ENCODE measurements at places on chromosomes 6 and 20.

GRCh38 chr6:47188588-47189021 is 121.1 kb downstream of the TNFRSF21 start:
- peak; percentile 56 for DNase-seq

- DNase-seq, result no peak
Observed at GRCh38 chr20:62860924-62861691, 514 bp downstream of the TCFL5 start.

DNA sequence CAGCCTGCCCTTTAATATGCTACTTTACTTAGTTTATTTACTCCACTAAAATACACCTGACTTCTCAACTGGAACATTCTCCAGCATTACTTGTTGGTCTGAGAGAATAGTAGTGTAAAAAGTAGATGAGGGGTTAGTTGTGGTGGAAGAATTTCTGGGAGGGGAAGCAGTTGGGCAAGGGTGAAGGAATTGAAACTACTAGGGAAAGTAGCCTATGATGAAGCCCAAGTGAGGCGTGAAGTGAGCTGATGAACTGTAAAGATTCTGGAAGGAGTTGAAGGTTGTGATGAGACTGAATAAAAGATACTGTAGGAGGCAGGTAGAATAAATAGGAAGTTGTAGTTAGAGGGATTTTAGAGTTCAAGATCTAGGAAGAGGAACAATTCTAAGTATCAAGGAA is 72.5 kb downstream of the ITCH start:
- DNase-seq, result no peak

- DNase-seq, result no peak
Observed at GRCh38 chr6:101733899-101734298, 340.4 kb downstream of the GRIK2 start.

- peak; percentile 48 for DNase-seq
Observed at GRCh38 chr6:129750360-129750759, 40.4 kb upstream of the ARHGAP18 start.

GRCh38 chr6:125810445-125810844 is 19.7 kb downstream of the NCOA7 start:
- no peak for DNase-seq

DNA sequence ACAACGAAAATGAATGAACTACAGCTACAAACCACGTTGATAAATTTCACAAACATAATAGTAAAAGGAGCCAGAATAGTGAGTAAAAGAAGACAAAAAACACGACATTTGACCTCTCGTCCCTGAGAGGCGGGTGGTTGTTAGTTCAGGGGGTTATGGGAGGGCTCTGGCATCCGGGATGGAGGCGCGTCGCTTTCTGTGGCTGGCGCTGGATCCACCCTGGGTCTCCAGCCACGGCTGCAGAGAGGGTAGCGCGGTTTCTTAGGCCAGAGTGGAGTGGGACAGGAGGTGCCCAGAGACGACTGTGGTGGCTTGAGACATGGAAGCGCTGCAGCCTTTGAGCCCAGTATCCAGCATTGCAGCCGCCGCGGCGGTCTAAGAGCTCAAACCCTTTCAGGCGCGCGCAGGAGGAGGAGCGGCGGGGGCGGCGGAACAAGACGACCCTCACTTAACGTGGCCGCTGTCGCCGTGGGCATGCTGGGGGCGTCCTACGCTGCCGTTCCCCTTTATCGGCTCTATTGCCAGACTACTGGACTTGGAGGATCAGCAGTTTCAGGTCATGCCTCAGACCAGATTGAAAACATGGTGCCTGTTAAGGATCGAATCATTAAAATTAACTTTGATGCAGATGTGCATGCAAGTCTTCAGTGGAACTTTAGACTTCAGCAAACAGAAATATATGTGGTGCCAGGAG is 3.7 kb upstream of the ZSCAN23 start:
- DNase-seq, result peak; percentile 4

- no peak for DNase-seq
Observed at GRCh38 chr20:764255-764654, 4.0 kb downstream of the SLC52A3 start.

DNA sequence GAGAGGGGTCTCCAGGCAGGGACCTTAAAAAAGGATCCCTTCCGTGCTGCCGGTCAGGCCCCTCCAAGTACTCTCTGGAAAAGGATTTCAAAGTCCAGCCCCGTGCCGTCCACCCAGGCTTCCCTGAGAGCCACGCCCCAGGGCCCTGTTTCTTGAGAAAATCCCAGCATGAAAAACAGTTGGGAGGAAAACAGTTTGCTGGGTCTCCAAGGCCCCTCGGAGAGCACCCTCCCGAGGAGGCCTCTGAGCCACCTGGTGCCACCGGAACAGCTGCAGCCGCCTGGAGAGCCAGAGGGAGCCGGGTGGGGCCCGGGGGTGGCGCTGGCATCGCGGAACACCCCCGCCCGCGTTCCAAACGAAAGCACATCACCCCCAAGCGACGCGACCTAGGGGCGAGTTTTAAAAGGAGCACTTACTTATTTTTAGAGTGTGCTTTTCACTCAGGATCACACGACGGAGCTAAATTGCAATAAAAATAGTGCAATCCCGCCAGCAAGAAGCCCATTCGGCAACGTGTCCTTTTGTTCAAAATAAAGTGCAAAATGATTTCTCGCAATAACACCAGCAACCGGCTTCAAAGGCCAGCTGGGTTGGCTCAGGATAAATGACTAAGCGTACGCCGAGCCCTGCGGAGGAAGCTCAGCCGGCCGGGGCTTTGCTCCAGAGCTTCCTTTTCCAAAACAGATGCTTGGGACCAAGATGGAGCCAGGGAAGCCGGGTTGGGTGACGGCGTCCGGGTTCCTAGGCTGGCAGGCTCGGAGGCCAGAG is 64.2 kb downstream of the YTHDF1 start:
- DNase-seq, result peak; percentile 32

DNA sequence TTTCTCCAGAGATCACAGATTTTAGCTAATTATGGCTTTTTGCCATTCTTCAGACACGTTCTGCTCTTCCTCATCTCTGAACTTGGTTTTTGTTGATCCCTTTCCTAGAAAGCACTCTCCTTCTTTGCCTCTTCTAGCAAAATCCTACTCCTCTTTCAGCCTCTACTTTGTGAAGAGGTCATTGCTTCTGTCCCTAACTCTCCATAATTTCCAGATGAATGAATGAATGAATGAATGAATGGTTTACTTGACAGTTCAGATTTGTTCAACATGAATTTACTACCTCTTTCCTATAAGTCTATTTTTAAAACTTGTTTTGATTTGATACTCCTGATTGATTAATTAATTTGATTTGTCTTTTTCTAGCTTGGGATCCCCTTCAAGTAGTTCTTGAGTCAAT is 94.0 kb upstream of the IFNGR1 start:
- DNase-seq, result no peak

GRCh38 chr6:90156861-90157260 is 139.8 kb downstream of the BACH2 start:
- DNase-seq, result no peak

GRCh38 chr6:145887969-145888368 is 73.4 kb upstream of the FBXO30 start:
- DNase-seq, result peak; percentile 31

DNA sequence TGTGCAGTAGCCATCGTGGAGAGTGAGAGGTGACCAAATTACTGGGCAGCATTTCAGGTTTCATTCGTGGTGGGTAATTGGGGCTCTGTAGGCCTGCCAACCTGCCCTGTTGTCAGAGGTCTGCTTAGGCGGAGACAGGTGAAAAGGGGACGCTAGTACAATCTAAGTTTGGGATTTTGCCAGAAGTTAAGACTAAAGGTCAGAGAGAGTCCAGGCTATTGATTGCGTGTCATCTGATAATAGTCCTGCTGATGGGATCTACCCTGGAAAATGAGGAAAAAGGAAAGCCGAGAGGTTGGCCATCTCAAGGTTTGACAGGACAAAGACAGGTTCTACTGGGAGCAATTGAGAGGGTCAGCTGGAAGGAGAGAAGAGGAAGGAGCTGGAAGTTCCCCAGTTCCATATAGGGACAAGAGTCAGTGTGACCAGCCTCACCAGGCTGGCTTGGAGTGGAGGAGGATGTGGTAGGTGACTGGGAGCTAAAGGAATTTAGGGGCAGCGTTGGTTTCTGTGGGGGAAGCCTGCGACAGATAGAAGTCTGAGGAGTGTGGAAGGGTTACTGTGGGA is 10.9 kb downstream of the ARFGEF2 start:
- peak; percentile 23 for DNase-seq

- peak; percentile 30 for DNase-seq
Observed at GRCh38 chr6:113758826-113759574, 98.1 kb upstream of the MARCKS start.

DNA sequence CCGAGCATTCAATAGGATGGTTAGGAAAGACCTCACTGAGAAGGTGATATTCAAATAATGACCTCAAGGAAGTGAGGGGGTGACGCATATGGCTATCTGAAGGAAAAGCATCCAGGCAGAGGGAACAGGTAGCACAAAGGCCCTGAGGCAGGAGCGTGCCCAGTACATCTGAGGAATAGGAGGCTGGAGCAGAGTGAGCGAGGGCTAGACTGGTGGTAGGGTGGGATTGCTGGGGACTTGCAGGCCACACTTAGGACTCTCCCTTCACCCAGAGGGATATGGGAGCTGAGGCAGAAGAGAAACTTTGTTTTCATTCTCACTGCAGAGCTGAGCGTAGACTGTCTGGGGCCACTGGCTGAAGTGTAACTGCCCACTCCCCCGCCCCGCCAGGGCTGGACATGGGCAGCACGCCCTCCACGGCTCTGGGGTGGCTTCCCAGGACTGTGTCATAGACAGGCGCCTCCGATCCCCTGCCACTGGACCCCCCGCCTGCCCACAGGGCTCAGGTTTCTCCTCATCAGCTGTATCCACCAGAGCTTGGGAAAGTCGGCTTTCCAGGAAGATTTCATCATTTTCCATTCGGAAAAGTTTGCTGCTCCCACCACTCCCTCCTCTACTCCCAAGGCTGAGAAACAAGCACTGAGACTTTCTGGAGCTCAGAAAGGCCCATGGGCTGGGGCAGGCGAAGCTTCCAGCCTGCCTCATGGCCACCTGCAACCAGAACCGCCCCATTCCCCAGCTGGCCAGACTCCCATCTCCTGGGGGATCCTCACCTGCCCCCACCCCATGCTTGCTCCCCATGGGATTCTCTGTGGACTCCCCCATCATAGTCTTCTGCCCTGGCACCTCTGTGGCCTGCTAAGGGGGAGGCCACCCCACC is 142.6 kb downstream of the MRPL14 start:
- peak; percentile 31 for DNase-seq

DNA sequence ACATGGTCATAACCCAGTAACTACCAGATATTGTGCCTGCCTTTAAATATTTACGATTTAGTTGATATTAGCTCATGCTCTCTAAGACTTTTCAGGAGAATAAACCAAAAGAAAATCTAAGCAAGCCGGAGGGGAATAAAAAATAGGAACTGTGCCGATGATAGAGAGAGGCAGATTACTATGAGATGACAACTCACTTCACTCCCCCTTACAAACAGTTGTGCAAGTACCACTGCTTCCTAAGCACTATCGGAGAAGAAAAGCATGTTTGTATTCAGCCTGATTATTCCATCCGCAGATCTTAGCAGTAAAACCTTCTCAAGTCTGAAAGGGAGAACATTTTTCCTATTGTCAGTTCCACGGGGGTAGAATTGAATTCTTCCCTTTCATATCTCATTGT is 294.4 kb downstream of the KCNQ5 start:
- peak; percentile 26 for DNase-seq

DNA sequence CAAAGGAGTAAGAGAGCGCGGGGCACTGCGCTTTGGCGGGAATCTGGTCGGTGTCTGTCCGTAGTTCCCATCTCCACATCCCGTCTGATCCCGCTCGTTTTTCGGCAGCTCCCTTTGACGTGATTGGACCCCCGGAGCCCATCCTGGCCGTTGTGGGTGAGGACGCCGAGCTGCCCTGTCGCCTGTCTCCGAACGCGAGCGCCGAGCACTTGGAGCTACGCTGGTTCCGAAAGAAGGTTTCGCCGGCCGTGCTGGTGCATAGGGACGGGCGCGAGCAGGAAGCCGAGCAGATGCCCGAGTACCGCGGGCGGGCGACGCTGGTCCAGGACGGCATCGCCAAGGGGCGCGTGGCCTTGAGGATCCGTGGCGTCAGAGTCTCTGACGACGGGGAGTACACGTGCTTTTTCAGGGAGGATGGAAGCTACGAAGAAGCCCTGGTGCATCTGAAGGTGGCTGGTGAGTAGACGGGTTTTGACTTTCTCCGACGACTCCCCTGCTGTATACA is 1.4 kb downstream of the BTN1A1 start:
- peak; percentile 19 for DNase-seq

DNA sequence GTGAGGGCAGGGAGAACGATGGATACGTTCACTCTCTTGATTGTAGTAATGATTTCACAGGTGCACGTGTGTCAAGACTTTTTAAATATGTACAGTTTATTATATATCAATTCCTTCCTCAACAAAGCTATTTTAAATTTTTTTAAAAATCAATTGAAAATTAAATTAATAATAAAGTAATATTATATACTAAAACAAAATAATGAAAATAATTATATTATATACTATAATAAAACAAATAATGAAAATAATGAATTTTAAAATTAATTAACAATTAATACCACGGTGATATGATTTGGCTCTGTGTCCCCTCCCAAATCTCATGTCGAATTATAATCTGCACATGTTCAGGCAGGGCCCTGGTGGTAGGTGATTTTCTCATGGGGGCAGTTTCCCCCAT is 42.7 kb downstream of the ADGRF5 start:
- DNase-seq, result no peak

DNA sequence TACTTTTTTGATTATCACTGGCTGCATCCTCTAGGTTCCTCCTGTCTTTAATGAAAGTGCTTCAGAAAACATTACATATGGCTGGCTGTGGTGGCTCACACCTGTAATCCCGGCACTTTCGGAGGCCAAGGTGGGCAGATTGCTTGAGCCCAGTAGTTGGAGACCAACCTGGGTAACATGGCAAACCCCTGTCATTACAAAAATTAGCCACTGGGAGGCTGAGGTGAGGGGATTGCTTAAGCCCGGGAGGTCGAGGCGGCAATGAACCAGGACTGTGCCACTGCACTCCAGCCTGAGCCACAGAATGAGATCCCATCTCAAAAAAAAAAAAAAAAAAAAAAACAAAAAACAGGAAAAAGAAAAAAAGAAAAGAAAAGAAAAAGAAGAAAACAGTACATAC is 35.3 kb downstream of the BEND3 start:
- DNase-seq, result no peak

DNA sequence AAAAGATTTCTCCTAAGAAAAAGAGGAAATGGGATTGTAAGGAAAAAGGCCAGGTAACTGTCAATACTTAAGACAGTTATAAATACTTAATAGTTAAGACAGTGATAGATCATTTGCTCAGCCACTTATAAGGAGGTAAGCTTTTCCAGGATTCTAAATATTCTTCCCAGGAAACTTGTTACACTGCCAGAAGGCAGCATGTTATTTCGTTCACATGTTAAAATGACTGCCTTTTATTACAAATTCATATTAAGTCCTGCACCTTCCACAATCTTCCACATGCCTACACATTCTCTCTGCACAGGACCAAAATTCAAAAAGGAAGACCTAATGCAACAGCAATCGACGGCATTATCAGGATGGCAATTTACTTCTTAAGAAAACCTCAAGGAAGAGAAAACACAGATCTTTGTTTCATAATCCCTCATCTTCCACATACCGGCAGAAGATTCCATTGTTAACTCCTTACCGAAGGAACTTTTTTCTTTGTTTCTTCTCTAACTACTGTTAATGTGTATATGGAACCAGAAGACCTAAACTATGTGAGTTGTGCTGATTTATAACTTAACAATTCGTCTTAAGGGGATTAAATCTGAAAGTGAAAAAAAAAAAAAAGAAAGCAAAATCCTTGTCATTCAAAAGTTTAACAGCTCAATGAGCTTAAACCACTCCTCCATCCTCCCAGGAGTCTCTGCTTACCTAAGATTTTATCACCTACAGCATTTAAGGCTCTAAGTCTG is 799 bp downstream of the TAAR2 start:
- no peak for DNase-seq

- no peak for DNase-seq
Observed at GRCh38 chr20:15332711-15333160, 995.3 kb upstream of the FLRT3 start.

GRCh38 chr6:33147807-33148666 is 44.2 kb downstream of the COL11A2 start:
- peak; percentile 74 for DNase-seq

Data from cardiac fibroblast (primary cell).